ENCODE measurements at places on chromosomes 3 and 15.

GRCh38 chr3:25493786-25494185 lies 65.7 kb downstream of the RARB start:
- ATAC-seq: no peak

- ATAC-seq: no peak
Measured at GRCh38 chr3:12977117-12977808, 96.0 kb downstream of the IQSEC1 start.

- no peak for ATAC-seq
Measured at GRCh38 chr3:148042663-148043445, 633.7 kb downstream of the ZIC1 start.

GRCh38 chr3:148307443-148307843 lies 390.3 kb upstream of the AGTR1 start:
- ATAC-seq: no peak

Measured in activated T-helper 17 cell treated with anti-CD3 and anti-CD28 coated beads, Interleukin-2, amount 50 U/mL, for 72 hours (primary cell).